ENCODE measurements at places on chromosomes 12 and 14.

GRCh38 chr12:112125250-112125999, at the start of gene TRAFD1:
TSS of gene TRAFD1 (plus strand) at chr12:112125560. CDS start at chr12:112130523, 4,963 bp downstream.
- peak; percentile 92 for DNase-seq

GRCh38 chr14:72722201-72722785, 171.6 kb downstream of the DPF3 start:
- no peak for DNase-seq

DNA sequence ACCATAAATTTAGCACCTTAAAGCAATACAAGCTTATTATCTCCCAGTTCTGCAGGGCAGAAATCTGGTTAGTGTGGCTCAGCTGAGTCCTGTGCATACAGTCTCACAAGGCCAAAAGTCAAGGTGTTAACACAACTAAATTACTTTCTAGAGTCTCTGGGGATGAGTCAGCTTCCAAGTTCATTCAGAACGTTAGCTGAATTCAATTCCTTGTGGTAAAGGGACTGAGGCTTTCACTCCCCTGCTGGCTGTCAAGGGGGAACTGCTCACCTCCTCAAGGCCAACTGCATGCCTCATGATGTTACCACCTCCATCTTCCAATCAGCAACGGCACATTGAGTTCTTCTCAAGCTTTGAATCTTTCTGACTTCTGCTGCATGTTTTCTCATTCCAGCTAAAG, 27.6 kb downstream of the EML5 start:
- DNase-seq = no peak

DNA sequence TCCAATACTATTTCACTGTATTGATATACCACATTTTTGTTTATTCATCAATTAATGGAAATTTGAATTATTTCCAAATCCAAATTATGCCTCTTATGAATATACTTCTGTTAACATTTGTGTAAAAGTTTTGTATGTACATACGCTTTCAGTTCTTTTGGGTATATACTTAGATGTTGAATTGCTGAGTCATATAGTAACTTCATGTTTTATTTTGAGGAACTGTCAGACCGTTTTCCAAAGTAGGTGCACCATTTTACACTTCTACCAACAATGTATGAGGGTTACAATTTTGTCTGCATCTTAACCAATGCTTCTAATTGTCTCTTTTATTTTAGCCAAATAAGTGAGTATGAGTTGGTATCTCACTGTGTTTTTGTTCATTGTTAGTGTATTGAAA, 10.2 kb upstream of the CCER1 start:
- no peak for DNase-seq

DNA sequence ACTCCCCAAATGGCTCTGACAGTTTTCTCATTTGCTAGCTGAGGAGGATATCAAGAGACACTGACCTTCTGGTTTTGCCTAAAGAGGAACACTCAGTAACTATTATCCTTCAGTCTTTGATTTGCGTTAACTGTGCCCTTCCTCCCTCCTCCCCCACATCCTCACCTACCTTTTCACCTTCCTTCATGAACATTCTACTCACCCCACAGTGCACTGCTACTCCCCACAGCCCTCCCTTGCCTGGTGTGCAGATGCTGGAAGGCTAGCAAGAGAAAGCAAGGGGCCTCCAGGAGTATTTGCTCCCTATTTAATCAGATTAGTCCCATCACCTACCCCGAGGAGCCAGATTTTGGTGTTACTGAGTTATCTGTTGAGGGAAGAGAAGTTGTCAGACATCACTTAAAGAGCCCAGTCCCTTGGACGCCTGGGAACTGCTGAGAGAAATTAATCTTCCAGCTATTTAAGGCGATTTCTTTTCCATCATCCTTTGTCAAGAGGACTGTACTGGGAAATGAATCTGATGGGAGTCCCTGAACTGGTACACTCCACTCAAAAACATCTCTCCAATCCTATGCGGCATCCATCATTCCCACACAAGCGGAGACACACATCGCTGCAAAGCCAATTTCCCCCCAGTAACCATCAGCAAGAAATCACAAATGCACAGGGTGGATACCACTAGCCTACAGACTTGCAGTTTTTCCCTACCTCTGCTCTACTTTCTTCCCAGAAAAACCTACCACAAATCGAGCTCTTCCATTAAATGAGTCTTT, 11.5 kb downstream of the PSMB5 start:
- DNase-seq = no peak

GRCh38 chr12:28954333-28954732, 194.7 kb upstream of the FAR2 start:
- no peak for DNase-seq

DNA sequence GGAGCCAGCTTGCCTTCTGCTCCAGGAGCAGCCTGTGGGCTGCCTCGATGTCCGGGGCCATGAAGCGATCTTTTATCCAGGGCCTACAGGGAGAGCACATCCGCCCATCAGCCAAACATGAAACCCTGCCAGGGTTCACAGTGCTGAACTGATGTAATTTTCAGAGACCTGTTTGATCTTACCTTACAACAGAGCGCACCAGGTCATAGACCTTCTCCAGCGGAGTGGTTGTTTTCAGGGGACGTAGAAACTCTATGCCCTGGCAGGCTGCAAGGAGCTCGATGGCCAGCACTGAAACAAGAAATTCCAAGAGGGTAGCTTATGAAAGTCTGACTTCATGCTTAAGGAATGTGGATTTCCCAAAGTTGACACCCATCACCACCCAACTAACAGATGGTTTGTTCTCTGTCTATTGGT, 19.7 kb downstream of the HAL start:
- DNase-seq = no peak

- DNase-seq = no peak
These were observed 20.8 kb downstream of the PSMA3 start for GRCh38 chr14:58265401-58265800.

- DNase-seq = no peak
These were observed 16.1 kb upstream of the NXPH4 start for GRCh38 chr12:57200497-57200896.

DNA sequence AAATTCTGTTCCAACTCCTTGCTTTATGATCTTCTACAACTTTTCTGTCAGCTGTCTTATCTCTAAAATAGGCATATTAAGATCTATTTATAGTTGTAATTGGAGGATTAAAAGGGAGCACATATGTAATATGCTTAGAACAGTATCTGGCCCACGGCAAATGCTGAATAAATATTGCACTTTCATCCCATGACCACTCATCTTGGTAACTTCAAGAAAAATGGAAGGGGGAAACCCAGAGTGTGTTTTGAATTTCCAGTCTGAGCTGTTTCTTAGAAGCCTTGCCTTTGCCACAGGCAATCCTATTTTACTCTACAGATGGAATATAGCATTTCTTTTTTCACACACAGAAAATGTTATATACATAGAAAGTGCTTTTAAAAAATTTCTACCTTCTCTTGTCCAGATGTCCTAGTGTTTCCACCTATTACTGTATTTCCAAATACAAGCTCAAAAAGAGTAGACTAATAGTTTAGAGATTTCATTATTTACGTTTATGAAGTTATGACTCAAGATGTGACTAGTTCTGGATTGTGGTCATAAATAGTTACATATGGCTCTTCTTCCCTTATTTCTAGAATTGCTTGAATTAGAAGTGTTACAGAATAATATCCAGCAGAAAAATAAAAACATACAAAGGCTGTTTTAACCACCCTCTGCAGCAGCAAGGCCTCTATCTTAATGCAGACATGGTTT, 6.2 kb upstream of the STXBP6 start:
- no peak for DNase-seq

- DNase-seq = no peak
These were observed 9.7 kb upstream of the SGPP1 start for GRCh38 chr14:63737582-63738006.

GRCh38 chr12:16622338-16622737, 16.4 kb upstream of the LMO3 start:
- no peak for DNase-seq

DNA sequence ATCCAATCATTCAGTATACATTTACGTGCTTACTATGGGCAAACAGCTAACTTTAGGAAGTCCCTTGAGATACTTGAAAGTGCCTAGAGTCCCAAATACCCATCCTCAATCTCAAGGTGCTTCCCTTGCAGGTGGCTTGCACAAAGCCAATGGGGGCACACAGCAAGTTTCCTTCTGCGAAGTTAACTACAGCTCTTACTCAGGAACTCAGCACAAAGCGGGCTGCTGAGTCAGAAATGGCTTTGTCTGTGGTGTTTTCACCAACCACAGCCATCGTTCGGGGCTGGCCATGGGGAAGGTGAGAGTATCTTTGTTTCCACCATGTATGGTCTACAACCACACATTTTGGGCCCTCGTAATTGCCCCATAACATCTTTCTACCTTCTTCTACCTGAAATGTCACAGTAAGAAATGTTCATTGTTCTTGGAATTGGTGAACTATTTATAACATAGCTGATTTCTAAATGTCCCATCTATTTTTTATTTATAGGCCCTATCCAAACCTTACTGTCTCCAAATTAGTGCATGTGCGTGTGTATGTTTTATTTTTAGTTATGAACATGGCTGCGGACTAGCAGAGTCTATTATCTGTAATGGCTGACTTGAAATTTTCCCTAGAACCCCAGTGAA, 13.9 kb downstream of the MFAP5 start:
- no peak for DNase-seq

DNA sequence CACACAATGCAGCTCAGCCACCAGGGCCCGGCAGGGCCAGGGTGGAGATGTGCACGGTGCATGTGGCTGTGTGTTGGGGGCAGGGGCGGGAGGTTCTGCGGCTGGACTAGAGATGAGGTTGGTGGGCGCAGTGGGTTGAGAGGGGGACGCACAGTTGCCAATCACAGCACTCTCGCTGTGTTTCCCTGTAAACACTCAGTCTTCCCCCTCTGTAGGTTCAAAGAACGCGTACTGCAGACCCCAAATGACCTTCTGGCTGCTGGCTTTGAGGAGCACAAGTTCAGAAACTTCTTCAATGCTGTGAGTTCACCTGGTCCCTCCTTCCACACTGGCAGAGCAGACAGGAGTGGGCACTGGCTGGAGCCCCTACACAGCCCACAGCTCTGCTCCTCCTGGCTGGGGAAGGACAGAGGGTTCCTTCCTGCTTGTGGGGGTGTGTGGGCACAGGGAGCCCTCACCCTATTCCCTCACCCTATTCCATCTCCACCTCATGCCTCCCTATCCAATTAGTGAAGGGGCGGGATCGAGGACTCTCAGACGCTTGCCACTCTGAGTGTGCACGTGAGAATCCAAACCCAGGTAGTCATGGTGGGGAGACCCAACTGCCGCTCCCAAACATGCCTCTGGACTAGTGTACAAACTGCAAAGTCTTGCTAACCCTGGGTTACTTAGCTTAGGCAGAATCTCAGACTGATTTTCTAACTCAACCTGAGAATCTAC, 17.8 kb downstream of the OTUB2 start:
- DNase-seq = no peak

GRCh38 chr12:117671734-117672133, 297.1 kb downstream of the KSR2 start:
- no peak for DNase-seq

- DNase-seq = peak; percentile 39
These were observed 1.0 kb upstream of the CAMKK2 start for GRCh38 chr12:121297435-121297991.

DNA sequence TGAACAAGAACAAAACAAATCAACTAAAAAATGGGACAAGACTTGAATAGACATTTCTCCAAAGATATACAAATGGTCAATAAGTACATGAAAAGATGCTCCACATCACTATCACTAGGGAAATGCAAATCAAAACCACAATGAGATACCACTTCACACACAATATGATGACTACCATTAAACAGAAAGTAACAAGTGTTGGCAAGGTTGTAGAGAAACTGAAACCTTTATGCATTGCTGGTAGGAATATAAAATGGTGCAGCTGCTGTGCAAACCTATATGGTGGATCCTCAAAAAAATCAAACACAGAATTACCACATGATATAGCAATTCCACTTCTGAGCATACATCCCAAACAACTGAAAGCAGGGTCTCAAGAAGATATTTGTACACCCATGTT, 5.2 kb downstream of the SMAGP start:
- DNase-seq = no peak

DNA sequence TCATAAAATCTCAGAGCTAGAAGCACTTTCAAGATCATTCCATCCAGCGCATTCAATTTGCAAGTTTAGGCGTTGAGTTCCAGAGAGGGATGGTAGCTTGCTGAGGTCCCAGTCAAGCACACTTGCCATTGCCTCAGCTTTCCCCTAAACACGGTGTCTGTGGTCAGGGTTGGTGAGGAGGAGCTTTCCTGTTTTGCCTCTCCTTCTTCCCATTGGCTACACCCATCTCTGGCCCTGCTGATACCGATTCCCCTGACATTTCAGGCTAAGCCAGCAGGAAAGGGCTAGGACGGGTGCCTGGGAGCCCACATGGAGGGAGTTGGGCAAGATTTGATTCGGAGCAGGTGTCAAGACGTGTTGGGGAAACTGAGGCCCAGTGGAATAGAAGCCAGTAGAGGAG, 9.1 kb downstream of the NFATC4 start:
- no peak for DNase-seq

All from right renal pelvis (tissue), 4 donors.